ENCODE measurements at places on chromosomes 7 and 10. TPM values are rescaled to one million over a fixed set of nuclear protein-coding genes. Genes with fewer than 3 reads are reported as not detected.

GRCh38 chr10:122162671-122163173 lies 108.4 kb upstream of the BTBD16 start:
- H3K27ac ChIP-seq = peak overlapping the region; percentile 34
- DNase-seq = peak; percentile 81
- H3K4me3 ChIP-seq = peak overlapping the region; percentile 41
- peaks cover 53% of the 10 kb centered on the region for H3K4me1 ChIP-seq
- peaks cover 29% of the 10 kb centered on the region for H3K27me3 ChIP-seq

DNA sequence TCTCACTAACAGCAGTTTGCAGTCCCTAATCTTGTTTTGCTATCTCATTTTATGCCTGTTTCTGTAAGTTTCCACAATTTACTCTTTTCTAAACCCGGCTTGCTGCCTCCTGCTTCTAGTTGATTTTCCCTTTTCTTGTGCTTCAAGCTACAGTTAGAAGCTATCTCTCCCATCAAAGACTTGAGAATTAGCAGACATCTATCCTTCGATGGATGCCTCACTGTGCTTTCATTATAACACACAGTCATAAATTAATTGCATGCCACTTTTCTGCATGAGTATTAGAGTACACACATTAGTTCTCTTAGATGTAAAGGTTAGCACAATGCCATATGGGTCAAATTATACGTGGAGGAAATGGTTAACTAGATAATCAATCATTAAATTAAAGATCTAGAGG lies 48.7 kb downstream of the SEMA3A start:
- H3K4me1 ChIP-seq = peaks cover 22% of the 10 kb centered on the region
- no peaks in the 10 kb centered on the region for H3K27me3 ChIP-seq
- no peaks in the 10 kb centered on the region for H3K36me3 ChIP-seq
- H3K27ac ChIP-seq = no peak overlapping the region
- H3K4me3 ChIP-seq = no peak overlapping the region

The RSPH10B gene
- polyA plus RNA-seq = not detected

DNA sequence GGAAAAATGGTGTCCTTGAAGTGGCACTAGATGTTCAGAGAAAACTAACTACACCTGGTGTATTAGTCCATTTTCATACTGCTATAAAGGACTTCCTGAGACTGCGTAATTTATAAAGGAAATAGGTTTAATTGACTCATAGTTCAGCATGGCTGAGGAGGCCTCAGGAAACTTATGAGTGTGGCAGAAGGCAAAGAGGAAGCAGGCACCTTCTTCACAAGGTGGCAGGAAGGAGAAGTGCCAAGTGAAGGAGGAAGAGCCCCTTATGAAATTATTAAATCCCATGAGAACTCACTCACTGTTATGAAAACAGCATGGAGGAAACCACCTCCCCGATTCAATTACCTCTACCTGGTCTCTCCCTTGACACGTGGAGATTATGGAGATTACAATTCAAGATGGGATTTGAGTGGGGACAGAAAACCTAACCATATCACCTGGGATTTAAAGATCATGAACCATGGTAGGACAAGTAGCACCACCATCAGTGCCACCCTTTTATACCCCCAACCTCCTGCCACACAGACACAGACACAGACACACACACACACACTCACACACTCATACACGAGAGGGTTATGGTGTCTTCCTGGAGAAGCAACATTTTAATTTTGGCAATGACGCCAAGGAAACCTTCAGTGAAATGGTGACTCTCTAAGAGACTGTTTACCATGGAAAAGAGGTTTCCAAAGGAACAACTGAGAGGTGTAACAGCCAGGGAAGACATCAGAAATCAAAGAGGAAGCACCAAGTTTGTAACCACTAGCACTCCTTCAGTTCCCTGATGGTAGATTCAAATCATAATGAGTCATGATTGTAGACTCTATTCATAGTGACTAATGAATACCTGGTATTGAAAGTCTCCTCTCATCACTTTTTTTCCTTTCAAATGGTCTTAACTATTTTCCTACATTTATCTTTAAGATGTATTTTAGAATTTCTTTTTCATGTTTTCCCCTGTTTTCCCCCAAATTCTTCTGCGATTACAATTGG lies 41.8 kb upstream of the WNT16 start:
- H3K36me3 ChIP-seq = no peaks in the 10 kb centered on the region
- no peak overlapping the region for H3K27ac ChIP-seq
- no peaks in the 10 kb centered on the region for H3K4me1 ChIP-seq
- no peak for DNase-seq
- no peaks in the 10 kb centered on the region for H3K27me3 ChIP-seq

DNA sequence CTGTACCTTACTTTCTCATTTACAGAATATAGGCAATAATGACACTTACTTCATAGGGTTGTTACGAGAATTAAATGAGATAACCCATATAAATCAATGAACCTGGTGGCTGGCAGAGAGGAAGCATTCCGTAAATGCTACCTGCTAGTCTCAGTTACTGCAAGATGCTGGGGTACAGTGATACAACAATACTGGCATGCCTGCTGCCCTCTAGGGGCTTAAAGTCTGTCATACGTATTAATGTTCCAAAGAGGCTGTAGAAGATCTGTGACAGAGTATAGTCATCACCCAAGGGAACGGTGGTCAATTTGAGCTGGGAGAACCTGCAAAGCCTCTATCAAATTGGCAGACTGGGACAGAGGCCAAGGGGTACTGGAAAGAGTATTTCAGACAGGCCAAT lies 421.5 kb downstream of the GPAM start:
- no peak for DNase-seq
- no peak overlapping the region for H3K27ac ChIP-seq
- H3K4me1 ChIP-seq = no peaks in the 10 kb centered on the region
- H3K4me3 ChIP-seq = no peak overlapping the region
- no peaks in the 10 kb centered on the region for H3K27me3 ChIP-seq

DNA sequence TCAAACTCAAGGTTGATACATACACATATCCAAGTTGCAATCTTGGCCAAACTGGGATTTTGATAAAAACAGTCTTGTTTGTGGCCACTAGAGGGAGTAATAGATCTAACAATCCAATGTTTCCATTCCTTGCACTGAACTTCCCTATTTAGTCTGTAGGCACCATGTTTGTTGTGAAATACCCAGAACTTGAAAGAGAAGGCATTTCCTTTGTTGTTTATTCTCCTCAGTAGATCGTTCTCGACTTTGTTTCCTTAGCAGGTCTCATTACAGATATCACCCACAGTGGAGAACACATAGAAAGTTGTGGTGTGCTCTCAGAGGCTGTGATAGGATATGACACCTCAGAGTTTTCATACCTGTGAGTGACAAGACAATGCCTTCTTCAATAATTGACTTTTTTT lies 70.3 kb upstream of the MXI1 start:
- peaks cover 35% of the 10 kb centered on the region for H3K4me1 ChIP-seq
- H3K27ac ChIP-seq = peak overlapping the region; percentile 69
- H3K27me3 ChIP-seq = no peaks in the 10 kb centered on the region
- peaks cover 22% of the 10 kb centered on the region for H3K36me3 ChIP-seq
- no peak overlapping the region for H3K4me3 ChIP-seq

DNA sequence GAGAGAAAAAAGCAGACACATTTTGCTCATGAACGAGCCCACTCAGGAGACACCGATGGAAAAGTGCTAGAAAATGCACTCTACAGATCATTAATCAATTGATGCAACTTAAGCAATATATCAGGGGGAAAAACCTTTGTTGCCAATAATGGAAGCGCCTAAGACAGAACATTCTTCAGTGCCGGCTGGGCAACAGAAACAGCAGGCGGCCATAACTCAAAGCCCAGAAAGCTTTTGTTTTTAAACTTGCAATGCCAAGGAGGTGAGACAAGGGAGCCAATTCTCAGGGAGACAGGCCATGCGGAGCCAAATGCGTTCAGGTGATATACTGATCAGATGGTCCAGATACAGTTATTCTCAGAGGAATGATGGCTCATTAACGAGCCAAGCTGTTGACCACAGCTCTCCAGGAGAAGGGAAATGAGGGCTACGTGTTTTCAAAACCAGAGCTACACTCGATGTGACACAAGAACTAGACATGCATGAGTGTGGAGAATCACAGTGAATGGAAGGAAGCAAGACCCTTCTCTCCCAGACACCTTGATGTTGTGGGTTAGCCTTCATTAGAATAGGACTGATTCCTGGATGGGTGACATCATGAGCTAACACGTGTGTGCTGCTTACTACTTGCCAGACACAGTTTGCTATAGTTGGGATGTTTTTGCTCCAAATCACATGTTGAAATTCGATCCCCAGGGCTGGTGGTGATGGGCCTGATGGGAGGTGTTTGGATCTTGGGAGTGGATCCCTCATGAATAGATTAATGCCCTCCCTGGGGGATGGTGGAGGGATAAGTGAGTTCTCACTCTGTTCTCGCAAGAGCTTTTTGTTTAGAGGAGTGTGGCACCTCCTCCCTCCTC lies 79.1 kb upstream of the KCNMA1 start:
- no peaks in the 10 kb centered on the region for H3K4me1 ChIP-seq
- H3K27ac ChIP-seq = no peak overlapping the region
- no peaks in the 10 kb centered on the region for H3K36me3 ChIP-seq
- peak; percentile 38 for DNase-seq
- no peak overlapping the region for H3K4me3 ChIP-seq

The SPACDR gene
- 1.1 TPM for polyA plus RNA-seq

GRCh38 chr7:98174334-98175259 lies 36.6 kb upstream of the BHLHA15 start:
- DNase-seq = peak; percentile 12
- peaks cover 53% of the 10 kb centered on the region for H3K4me1 ChIP-seq
- H3K27me3 ChIP-seq = no peaks in the 10 kb centered on the region
- H3K4me3 ChIP-seq = no peak overlapping the region
- H3K36me3 ChIP-seq = peaks cover 8% of the 10 kb centered on the region
- peak overlapping the region; percentile 47 for H3K27ac ChIP-seq

The BMPER gene
- 2.2 TPM for polyA plus RNA-seq

GRCh38 chr7:16644636-16645592 lies 640 bp downstream of the ANKMY2 start:
- H3K4me1 ChIP-seq = peaks cover 25% of the 10 kb centered on the region
- H3K27ac ChIP-seq = peak overlapping the region; percentile 93
- DNase-seq = peak; percentile 57
- H3K36me3 ChIP-seq = no peaks in the 10 kb centered on the region
- no peaks in the 10 kb centered on the region for H3K27me3 ChIP-seq
- peak overlapping the region; percentile 92 for H3K4me3 ChIP-seq

The CPA4 gene
- polyA plus RNA-seq = not detected

The STMP1 gene
- polyA plus RNA-seq = 42.0 TPM

The IFIT1B gene
- not detected for polyA plus RNA-seq

DNA sequence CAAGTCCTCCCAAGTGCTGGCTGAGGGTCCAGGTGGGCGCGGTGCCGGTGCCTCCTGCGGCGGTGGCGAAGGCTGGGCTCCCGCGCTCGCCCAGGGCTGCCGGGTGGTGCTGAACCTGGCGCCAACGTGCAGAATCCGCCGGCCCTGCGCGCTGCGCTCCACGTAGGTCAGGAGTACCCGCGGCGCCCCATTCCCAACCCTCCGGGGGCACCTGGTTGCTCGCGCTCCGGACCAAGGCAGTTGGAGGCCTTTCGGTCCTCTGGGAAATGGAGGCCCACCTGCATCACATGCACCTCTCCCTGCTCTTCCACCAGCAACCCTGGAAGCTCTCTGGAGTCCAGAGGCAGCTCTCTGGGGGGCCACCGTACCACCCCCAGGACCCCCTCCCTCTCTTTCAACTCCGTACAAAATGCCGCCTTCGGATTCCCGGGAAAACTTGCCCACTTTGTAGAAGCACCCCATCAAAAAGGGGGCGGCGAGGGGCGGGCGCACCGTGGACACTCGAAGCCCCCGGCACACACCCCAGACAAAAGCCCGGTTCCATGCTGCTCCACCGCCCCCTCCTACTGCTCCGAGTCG lies 745 bp downstream of the SLC16A9 start:
- no peaks in the 10 kb centered on the region for H3K36me3 ChIP-seq
- H3K27me3 ChIP-seq = no peaks in the 10 kb centered on the region
- H3K4me3 ChIP-seq = peak overlapping the region; percentile 56
- H3K4me1 ChIP-seq = peaks cover 18% of the 10 kb centered on the region

The ADAMTS14 gene
- polyA plus RNA-seq = 0.33 TPM

GRCh38 chr10:373526-374309 lies 238.5 kb downstream of the ZMYND11 start:
- H3K27ac ChIP-seq = no peak overlapping the region
- H3K27me3 ChIP-seq = no peaks in the 10 kb centered on the region
- H3K4me3 ChIP-seq = no peak overlapping the region
- peak; percentile 54 for DNase-seq
- H3K4me1 ChIP-seq = peaks cover 41% of the 10 kb centered on the region

The CNPY1 gene
- polyA plus RNA-seq = not detected

GRCh38 chr7:136652635-136653370 lies 215.6 kb upstream of the CHRM2 start:
- no peaks in the 10 kb centered on the region for H3K27me3 ChIP-seq
- H3K36me3 ChIP-seq = no peaks in the 10 kb centered on the region
- no peaks in the 10 kb centered on the region for H3K4me1 ChIP-seq
- no peak for DNase-seq
- no peak overlapping the region for H3K4me3 ChIP-seq

DNA sequence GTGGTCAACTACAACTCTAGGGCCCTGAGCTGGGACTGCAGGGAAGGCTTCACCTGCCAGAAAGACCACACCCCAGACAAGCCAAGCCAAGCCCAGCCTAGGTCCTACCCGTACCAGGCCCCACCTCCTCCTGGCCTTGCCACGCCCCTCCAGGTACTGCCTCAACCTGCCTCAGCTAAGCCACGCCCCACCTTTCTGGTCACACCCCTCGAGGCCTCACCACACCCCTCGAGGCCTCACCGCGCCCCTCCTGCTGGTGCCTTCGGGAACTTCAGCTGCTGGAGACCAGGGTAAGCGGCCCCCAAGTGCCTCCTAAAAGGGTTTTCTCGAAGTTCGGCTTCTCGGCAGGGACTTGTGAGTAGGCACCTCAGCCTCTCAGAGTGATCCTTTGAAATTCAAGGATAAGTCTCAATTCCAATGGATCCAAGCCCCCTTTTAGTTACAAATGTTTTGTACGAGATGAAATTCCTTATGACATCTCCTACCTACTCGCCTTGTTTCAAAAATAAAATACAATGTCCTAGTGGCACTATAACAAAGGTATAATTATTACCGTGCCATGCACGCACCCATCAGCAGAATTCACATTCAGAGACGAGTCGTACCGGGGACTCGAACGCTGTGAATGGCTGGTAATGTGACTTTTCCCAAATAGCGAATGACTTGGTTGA lies 171.2 kb downstream of the ARHGAP21 start:
- peak; percentile 89 for DNase-seq
- H3K27ac ChIP-seq = no peak overlapping the region
- no peaks in the 10 kb centered on the region for H3K27me3 ChIP-seq

The HOXA10 gene
- polyA plus RNA-seq = 0.18 TPM

- H3K27me3 ChIP-seq = no peaks in the 10 kb centered on the region
- H3K4me3 ChIP-seq = no peak overlapping the region
- H3K4me1 ChIP-seq = peaks cover 12% of the 10 kb centered on the region
- H3K36me3 ChIP-seq = no peaks in the 10 kb centered on the region
- no peak overlapping the region for H3K27ac ChIP-seq
- DNase-seq = no peak
Observed at GRCh38 chr10:48599830-48600134, 5.1 kb downstream of the ARHGAP22 start.

GRCh38 chr7:40311307-40311706 lies 176.5 kb downstream of the SUGCT start:
- H3K4me3 ChIP-seq = no peak overlapping the region
- no peaks in the 10 kb centered on the region for H3K4me1 ChIP-seq
- H3K36me3 ChIP-seq = no peaks in the 10 kb centered on the region
